Fibroblast of the aortic adventitia (primary cell): ENCODE measurements at places on chromosomes 5 and 9. TPM values are rescaled to one million over a fixed set of nuclear protein-coding genes. Genes with fewer than 3 reads are reported as not detected.

DNA sequence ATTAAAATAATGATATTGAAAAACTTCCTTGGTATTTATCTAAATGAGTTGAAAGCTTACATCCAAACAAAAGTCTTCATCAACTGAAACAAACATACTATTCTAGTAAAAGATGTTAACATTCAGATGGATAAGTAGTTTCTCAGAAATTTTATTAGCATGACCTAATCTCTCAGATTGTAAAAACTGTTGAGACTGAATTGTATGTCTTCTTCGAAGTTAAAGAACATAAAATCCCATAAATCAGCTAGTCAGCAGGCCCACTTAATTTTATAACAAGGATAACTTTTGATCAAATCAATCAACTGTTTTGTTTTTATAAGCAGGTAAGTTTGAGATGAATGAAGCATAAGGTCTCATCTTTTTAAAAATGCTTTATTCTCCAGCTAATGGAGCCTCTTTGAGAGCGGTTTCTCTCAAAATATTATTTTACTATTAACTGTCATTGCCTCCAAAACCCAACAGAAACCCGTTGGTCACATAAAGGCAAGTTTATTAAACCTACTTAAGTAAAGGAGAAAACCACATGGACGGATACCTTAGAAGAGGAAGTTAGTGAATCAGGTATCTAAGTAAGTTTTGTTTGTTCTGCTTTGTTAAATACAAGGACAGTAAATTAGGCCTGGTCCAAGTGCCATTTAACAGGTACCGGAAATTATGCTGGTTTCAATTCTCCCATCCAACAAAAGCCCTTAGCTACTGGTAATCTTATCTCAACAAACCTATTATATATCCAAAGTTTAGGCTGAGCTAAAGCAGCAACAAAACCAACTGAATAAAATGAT is 457.0 kb downstream of the PDE4D start:
- no peak for DNase-seq

DNA sequence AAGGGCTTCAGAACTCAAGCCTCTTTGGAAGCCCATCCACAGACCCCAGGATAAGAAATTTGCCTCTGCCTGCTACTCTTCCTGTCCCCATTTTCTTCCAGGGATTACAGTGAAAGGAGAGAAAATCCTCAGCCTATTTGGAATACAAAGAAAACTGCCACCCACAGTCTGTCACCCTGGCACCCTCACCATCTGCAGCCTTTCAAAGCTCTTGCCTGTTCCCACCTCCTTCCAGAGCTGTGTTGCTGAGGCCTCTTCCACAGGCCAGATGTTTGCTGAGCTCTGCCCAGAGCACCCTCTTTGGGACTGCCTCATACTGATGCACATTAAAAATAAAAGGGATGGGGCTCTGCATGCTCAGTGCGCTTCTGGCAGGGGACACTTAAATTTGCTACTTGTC is 35.9 kb upstream of the TAF1L start:
- no peak for DNase-seq

DNA sequence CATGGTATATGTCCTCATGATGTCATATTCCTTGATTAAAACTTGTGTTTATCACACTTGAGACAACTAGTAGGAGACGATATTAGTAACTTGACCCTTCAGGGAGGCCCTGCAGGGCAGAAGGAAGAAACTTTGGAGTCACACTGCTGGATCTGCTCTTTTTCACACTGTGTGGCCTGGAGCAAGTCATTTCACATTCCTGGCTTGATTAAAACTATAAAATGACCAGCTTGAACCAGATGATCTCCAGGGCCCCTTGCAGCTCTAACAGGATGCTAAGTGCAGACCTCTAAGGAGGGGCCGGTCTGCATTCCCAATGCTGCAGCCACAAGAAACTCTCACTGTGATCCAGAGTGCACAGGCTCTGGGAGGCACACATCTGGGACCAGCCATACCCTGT is 146.4 kb upstream of the ZNF366 start:
- DNase-seq, result no peak

- no peak for DNase-seq
Measured at GRCh38 chr9:134708672-134709038, 67.1 kb downstream of the COL5A1 start.

The FOXD4L5 gene
- under 0.01 TPM in 1 of 2 replicates, not detected in the other for total RNA-seq

GRCh38 chr9:120914953-120915352 is 11.6 kb downstream of the TRAF1 start:
- DNase-seq, result no peak

The CCNO gene
- total RNA-seq, result 0.18 TPM in 1 of 2 replicates, not detected in the other

DNA sequence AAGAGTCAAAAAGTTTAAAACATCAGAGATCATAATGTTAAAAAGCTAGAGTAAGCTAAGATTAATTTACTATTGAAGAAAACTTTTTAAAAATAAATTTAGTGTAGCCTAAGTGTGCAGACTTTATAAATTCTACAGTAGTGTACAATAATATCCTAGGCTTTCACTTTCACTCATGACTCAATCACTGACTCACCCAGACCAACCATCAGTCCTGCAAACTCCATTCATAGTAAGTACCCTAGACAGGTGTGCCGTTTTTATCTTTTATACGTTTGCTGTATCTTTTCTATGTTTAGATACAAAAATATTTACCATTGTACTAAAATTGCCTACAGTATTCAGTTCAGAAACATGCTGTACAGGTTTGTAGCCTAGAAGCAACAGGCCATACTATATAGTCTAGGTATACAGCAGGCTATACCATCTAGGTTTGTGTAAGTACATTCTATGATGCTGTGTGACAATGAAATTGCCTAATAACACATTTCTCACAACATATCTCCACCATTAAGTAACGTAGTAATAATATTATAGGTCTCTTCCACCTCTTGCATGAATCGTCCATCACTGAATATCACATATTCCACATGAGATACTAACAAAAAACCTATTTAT is 59.2 kb downstream of the MEGF9 start:
- peak; percentile 25 for DNase-seq

The IL3 gene
- not detected in 2 replicates for total RNA-seq

DNA sequence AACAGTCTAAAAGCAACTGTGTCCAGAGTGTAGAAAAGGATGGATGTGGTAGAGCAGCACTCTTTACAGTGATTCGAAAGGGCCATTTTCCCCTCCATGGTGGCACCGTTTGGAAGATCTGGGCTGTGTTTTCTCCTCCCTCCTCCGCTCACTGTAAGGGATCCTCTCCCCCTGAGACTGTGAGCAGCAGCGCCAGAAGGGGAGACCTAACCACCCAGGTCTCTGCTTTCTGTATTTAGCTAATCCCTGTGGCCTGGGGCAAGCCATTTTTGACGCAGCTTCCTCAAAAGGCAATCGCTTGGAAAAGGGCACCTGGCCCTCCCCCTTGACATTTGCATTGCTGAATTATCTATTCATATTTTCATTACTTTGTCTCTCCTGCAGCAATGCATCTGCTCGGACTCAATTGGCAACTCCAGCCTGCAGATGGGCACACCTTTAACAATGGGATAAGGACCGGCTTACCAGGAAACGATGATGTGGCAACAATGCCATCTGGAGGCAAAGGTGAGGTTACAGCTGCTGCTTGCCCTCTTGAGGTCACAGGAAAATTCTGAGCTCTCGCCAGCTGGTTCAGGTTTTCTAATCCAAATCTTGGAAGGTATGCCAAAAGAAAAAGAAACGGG is 244.3 kb upstream of the WWC1 start:
- DNase-seq, result peak; percentile 29

The CORO2A gene
- 0.36 and 0.57 TPM in 2 replicates for total RNA-seq

DNA sequence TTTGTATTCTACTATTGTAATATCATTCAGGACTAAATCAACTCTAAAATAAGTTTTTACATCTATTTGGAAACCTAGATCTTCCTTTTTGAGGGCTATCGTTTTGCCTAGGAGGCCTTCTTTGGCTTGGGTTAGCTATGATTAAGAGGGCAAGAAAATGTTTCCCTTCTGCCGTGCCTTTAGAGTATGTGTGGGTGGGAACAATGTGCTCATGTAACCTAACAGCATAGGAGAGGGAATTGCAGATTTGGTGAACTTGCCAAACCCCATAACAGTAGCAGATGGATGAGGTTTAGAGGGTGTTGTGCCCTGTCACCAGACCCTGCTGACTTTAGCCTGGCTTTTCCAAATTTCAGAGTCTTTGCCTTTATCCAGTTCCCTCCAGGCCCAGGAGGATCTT is 339.0 kb downstream of the ADGRV1 start:
- no peak for DNase-seq

DNA sequence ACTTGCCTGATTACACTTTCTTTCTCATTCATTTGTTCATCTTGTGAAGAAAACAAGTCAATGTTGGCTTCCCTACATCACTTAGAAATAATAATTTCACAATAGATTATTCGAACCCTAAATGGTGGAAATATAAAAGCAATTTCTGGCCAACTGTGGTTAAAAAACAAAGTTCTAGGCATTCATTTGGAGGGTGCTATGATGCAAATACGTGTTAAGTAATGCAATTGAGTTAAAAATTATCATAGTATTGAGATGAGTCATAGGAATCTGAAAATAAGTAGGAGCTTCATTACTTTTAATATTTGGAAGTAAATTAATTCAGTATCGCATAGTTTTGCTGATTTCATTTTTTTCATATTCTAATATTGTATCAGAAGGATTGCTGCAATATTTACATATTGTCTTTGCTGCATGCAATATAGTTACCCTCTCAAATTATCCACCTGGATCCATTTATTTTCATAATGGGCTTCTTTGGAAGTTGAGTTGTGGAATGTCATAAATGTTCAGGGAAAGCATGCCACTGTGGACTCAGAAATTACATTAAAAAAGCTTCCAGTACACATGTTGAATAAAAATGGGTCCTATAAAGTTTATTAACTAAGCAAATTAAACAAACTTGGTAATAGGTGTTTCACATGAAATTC is 647.7 kb upstream of the WWC1 start:
- DNase-seq, result peak; percentile 57

- no peak for DNase-seq
Measured at GRCh38 chr9:105150991-105151685, 93.3 kb upstream of the SLC44A1 start.

DNA sequence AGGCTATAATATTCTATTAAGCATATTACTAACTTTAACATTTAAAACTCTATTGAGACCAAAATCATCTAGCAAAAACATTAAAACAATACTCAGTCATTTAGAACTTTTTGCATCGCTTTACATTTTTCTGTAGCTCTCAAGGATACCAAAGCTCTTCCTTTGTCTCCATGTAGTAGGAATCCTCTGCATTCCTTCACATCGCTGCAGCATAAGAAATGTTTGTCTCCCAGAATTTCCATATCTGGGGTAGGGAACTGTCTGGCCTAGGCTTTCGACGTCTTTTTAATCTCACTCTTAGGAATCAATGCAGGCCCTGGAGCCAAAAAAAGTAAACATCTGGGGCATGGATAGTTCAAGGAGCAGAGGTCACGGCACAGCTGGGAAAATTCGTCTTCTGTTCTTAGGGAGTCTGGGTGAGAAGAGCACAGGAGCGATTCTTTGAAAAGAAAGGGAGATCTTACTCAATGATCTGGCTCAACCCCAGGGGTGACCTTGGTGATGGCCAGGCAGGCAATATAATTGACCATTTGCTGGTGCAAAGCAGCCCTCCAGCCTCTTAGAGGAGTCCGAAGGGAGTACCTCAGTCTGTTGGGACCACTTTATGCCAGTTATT is 23.2 kb upstream of the RAI14 start:
- no peak for DNase-seq

The SLC6A19 gene
- total RNA-seq, result not detected in 2 replicates

The MCTP1 gene
- 1.5 and 7.6 TPM in 2 replicates for total RNA-seq
